Kasumi-1 (cell line): ENCODE measurements at places on chromosomes 7 and 10.

GRCh38 chr10:6607182-6607581 is 27.1 kb upstream of the PRKCQ start:
- DNase-seq, result no peak

DNA sequence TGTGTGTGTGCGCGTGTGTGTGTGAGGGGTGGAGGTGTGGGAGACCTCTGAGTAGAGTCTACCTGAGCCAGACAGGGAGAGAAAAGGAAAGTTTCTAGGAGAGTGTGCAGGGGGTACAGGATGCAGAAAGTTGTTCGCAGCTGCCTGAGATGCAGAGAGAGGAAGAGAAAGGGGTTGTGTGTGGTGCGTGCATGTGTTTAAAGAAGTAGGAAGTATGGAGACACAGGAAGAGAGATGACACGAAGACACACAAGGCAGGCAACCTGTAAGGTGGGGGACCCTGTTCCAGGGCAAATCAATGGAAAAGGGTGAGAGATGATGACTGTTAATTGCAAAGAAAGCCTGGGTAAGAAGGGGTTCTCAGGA is 52.2 kb downstream of the C10orf105 start:
- DNase-seq, result peak; percentile 68

- DNase-seq, result no peak
These were observed 371.7 kb downstream of the ZNF716 start for GRCh38 chr7:57821438-57822382.

DNA sequence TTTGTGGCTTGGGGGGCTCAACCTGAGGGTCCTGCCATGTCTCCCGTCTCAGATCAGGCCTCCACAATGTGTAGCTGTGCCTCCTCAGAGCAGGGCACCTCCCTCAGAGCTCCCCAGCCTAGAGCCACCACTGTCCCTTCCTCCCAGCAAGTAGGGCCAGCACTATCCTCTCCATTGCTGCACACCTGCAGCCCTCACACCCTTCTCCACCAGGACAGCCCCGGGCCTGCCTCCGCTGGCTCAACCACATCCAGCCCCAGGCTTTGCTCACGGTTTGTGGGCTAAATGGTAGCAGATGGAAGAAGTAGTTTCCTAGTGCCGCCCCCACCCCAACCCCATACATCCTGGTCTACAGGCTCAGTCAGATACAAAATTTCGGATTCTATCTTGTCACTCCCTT is 10.1 kb downstream of the NFKB2 start:
- no peak for DNase-seq

DNA sequence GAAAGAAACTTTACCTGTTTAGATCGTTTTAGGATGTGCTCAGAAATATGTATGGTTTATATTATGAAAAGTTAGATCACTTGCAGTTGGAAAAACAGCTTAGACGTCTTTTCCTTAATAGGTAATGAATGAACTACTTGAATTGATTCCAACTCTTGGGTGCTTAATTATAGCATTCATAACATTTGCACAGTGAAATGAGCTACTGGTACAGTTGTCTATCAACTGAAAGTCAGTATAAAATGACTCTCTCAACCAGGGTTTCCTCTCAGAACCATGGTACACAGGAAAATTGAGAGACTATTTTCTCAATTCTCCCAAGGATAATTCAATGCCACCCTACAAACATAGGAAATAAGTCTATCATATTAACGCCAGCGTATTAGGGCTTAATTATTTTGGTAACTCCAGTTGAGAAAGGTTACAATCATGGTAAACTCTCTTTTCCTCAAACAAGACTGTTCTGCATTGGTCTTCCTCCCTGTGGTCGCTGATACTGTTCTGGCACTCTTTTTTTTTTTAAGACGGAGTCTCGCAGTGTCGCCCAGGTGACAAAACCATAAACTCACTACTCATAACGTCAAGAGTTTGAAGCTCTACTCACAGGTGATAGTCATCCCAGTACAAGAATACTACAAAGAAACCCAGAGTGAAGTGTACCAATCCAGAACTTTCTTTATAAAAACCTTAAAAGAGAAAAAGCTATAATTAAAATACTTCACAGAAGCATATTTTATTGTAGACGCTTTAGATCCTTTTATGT is 2.0 kb downstream of the ANLN start:
- peak; percentile 55 for DNase-seq

DNA sequence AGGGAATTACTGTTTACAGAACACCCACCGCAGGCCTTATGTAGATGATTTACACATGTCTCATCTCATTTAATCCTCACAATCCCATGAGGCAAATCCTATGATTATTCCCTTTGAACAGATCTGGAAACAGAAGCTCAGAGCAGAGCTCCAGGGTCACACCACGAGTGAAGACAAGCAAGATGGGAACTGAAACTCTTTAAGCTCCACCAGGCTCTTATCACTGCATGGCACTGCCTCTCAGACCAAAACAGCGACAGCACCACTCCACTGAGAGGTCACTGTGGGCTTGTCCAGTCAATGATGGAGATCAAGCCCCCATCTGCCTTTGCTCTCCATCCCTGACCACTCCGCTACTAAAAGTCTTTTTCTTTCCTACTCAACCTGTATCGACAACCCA is 5.9 kb downstream of the GRID1 start:
- DNase-seq, result no peak

DNA sequence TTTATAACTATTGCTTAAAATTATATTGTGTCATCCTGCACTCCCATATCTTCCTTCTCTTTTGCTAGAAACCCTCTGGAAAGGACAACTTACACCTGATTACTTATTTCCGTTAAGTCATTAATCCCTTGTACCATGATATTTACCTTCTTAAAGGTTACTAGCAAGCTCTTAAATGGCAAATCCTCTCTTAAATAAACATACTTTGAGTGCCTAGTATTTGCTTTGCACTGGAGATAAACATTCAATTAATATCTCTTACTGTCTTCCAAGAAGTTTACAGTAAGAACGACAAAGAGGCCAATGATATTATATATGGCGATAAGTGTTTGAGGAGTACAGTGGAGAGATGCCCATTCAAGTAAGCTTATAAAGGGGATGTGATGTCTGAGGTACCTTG is 278.3 kb downstream of the HGF start:
- DNase-seq, result no peak

DNA sequence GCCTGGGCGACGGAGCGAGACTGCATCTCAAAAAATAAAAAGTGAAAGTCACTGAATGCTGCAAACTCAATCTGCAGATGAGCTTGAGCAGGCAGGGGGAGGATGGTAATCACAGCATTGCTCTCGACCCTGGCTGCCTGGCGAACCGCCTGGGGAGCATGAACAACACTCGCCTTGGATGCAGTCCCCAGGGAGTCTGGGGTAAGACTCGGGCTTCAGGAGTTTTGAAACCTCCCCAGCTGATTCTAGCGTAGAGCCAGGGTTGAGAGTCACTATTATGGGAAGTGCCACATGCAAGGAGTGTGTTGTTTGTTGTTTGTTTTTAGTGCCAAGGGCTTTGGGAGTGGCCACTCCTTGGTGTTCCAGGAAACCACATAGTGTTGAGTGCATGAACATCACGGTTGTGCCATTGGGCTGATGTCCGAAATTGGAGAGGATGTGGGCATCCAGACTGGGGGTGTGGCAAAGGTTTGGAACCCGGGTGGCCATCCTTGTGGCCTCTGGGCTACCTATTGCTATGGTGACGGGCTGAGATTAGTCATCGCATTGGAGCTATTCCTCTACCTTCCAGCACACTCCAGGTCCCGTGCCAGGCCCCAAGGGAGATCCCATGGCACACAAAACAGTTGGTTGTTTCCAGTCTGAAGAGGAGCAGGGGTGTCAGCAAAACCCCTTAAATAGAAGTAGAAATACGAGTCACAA is 92.6 kb downstream of the RGS10 start:
- DNase-seq, result no peak

GRCh38 chr7:70104243-70104642 is 506.0 kb downstream of the AUTS2 start:
- no peak for DNase-seq

- DNase-seq, result no peak
These were observed 13.0 kb upstream of the NDUFA5 start for GRCh38 chr7:123570390-123571182.

GRCh38 chr7:167090-167855 is 25.1 kb upstream of the FAM20C start:
- peak; percentile 39 for DNase-seq

GRCh38 chr7:2480070-2480408 is 3.8 kb upstream of the GRIFIN start:
- no peak for DNase-seq

DNA sequence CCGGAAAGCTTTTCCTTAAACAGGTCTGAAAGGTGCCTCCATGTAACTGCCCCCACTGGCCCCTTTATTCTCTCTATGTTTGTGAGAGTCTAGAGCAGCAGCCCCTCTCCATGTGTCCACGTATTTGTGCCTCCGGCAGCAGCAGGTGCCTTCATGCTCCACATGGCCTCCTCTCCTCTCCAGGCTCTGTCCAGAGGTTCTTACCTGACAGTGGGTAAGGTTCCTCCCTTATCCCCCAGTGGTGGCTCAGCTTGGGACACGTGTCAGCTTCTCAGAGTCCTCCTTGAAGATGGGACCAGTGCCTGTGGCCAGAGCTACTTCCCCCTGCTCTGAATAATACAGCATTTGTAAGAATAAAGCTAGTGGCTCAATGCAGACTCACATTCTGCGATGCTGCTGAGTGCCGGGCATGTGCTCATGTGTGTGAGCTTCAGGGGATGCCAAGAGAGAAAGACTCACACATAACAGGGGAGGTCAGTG is 7.9 kb downstream of the CALML3 start:
- DNase-seq, result no peak

DNA sequence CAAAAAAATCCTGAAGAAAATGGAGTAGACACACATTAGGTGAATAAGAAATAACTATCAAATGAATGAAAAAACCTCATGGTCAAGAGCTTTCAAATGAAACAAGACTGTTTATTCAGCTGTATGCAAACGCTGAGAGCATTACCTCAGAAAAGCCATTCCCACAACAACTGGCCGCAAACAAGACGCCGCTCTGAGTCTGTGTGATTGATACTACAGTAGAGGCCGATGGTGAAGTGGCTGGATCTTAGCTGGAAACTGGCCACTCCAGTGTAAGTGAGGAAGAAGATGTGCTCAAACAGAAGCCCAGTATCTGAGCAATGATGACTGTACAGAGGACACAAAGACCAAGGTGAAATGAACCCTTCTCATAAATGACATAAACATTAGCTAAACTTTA is 252.4 kb upstream of the GHITM start:
- no peak for DNase-seq
